ENCODE measurements at places on chromosomes 13 and 19.

GRCh38 chr19:47417107-47417745 lies 2.1 kb downstream of the MEIS3 start:
- DNase-seq, result no peak

- no peak for DNase-seq
Measured at GRCh38 chr13:24097064-24097463, 63.5 kb upstream of the SPATA13 start.

- DNase-seq, result no peak
Measured at GRCh38 chr13:27549406-27549981, 70.8 kb downstream of the LNX2 start.

- peak; percentile 75 for DNase-seq
Measured at GRCh38 chr19:46471116-46471733, at the start of gene PNMA8A. PNMA8A (minus strand) TSS chr19:46471563; CDS start chr19:46471035, 528 bp downstream.

DNA sequence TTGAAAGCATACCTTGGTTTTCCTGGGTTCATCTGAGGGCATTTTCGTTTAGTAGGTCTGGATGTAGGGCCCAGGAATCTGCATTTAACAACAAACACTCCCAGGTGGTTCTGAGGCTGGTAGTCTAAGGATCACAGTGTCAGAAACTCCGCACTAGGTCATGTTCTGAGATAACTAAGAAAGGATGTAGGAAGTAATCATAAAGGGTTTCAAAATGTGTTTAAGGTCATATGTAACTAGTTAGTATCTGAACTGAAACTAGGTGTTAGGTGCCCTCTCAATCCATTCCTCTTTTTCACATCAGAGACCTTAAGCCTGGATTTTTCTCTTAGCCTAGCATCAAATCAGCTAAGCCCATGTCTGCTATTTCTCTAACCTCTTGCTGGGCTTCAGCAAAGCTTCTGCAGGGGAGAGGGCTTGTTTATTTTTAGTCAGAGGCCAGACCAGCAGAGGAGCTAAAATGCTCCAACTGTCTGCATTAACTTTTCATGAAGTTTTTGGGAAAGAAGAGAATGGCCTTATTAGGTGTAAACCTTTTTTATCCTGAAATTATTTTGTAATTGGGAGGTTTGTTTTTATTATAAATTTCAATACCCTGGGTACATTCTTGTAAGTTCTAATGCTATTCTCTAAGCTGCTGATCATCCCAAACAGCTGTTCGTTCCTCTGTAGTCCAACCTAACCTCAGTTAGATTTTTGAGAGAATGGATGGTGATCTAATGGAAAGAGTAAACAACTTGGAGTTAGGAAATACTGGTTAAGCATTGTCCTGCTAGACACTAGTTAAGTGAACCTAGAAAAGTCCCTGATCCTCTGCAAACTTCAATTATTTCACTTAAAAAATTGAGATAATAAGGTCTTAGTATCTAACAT lies 262.8 kb upstream of the RFC3 start:
- DNase-seq, result no peak

DNA sequence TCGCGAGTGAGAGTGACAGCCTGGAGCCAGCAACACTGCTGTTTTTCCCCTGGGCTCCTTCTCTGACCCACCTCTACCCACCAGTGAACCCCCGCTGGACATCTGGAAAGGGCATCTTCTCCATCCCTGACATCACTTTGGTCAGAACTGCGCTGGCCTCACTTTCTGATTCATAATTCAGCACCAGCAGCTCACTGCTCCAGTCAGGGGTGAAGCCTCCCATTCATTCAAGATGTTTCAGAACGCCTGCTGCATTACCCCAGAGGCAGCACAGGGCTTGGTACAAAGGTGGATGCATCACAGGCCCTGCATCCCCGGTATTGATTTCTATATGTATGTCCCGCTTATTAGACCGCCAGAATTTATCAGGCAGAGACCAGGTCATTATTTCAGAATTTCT lies 182.8 kb upstream of the TSHZ3 start:
- DNase-seq, result no peak

- DNase-seq, result no peak
Measured at GRCh38 chr13:30440910-30441703, 18.8 kb downstream of the UBE2L5 start.

DNA sequence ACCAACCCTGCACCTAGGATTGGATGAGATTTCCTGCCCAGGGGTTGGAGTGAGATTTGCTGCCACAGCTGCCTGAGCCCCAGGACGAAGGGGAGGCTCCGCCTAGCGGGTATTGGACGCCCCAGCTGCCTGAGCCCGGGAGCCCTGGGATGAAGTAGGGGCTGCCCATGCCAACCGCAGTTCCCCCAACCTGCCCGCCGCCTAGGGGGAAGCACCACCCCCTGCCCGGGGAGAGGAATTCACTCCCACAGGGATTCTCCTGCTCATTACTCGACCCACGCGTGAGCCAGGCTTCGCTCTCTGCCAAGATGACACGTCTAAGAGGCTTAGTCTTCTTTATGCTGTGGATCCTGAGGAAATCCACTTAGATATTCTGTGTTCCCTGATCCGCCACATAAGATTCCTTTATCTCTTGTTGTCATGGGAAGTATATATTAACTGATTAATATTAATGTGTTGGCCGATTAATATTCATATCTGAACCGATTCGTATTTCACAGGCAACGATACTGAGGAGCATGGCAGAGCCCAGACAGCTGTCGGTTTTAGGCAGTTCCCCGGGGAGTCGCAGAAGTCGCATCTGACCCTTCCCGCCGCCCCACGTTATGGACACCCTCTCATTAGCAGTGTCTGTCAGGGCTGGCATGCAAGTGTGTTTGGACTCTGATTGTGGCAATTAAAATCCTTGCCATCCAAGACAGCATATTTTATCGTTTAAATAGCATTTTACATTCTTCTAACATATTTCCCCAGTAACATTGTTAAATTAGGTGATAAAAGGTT lies 44.5 kb upstream of the KCTD15 start:
- no peak for DNase-seq

DNA sequence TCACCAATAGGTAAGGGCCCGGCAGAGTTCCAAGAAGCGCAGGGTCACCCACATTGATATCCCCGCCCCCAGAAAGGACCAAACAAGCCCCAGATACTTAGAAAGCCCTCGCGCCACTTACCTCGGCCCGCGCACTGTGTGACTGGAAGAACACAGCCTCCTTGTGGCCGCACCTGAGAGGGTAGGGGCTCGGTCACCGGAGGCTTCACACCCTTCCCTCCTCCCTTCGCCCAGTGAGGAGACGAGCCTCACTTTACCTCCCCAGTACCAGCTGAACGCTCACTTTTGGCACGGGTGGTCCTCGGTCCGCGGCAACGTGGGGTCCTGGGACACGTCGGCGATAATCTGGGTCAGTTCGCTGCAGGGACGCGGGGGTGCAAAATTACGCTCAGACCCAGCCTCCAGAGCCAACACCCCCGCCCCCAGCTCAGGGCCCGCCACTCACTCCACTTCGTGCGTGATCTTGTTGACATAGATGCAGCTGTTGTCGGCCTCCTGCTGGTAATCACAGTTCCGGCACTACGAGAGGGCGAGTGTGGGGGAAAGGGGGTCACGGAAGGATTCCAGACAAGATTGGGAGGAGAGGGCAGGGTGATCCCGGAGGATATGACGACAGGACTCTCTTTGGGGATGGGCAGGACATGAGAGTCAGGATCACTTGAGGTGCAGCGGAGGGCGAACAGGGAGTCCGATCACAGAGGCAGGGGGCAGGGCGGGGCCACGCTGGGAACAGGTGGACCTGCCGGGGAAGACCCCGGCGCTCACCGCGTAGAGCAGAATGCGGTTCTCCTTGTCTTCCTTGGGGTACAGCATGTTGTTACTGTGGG lies 568 bp downstream of the POLR2I start:
- DNase-seq, result peak; percentile 9

DNA sequence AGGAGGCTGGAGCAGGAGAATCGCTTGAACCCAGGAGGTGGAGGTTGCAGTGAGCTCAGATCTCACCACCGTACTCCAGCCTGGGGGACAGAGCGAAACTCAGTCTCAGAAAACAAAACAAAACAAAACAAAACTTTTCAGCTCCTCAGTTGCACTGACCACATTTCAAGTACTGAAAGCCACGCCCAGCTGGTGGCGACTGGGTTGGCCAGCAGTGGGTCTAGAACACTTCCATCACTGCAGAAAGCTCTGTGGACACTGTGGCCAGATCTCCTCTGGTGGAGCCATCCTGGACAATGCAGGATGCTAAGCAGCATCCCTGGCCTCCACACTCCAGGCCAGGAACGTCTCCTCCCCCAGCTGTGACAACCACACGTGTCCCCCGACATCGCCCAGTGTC lies 21.1 kb downstream of the TLE2 start:
- no peak for DNase-seq

- DNase-seq, result no peak
Measured at GRCh38 chr13:28355822-28356371, 139.0 kb downstream of the FLT1 start.

DNA sequence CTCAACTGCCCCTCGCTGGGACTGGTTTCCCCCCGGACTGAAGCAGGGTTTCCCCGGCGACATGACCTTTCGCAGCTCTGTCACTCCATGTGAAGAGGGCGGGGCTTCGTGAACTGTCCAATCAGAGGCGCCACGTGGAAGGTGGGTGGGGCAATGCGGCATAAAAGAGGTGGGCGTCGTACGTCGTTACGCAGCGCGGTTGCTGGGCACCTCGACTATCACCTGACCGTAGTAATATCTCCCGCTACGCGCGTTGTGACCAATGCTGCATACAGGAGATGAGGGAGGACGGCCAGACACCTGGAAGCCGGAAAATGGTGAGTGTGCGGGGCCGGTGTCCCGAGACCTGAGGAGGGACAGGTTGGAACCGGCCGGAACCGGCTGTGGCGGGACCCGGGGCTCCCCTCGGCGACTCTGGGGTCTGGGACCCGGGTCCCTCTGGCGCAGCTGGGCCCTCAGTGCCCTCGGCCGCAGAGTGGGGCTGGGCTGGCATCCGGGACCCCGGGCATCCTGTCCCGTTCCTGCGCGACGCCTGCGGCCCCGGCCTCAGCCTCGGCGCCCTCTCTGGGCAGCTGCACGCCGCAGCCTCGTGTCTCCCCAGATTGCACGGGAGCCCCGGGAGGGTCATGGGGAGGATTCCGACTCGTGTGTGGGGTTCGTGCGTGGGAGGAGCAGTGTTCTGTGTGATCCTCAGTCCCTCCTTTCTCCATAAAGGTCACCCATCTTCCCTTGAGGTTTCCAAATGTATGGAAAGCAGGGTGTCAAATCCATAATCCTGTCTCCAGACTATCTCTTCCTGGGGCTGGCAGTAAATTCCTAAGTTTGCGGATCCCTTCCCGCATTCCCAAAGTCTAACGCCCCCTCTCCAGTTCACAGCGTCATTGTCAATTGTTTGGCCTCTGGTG lies 32.2 kb downstream of the ZNF136 start:
- DNase-seq, result no peak

GRCh38 chr13:72218966-72219365 lies 352.0 kb upstream of the DACH1 start:
- no peak for DNase-seq

DNA sequence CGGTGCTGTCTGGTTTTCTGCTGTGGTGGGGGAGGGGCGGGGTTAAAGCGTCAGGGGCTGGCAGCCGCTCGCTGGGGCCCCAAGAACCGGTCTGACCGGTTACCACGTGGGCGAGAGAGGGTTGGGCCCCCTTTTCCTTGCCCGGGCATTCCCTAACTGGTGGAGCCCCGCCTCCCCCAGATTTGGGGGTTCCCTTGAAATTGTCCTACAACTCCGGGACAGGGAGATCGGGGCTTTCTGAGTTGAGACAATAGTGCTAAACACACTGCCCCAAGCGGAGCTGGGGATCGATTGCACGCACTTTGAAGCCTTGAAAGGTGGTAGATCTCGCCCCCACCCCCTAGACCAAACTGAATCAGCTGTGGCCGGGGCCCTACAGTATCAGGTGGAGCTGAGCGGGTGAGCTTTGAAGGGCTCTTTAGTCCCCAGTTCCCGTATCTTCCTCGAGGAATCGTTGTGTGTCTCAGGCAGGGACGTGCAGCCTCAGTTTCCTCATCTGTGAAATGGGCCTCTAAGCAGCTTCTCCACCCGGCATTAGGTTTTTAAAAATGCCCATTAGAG lies 4.8 kb downstream of the IER2 start:
- DNase-seq, result peak; percentile 56

- DNase-seq, result no peak
Measured at GRCh38 chr19:5046339-5047039, 77.6 kb downstream of the KDM4B start.

GRCh38 chr13:107675847-107676550 lies 539.3 kb downstream of the LIG4 start:
- no peak for DNase-seq
